ENCODE measurements at places on chromosomes 16 and 17.

DNA sequence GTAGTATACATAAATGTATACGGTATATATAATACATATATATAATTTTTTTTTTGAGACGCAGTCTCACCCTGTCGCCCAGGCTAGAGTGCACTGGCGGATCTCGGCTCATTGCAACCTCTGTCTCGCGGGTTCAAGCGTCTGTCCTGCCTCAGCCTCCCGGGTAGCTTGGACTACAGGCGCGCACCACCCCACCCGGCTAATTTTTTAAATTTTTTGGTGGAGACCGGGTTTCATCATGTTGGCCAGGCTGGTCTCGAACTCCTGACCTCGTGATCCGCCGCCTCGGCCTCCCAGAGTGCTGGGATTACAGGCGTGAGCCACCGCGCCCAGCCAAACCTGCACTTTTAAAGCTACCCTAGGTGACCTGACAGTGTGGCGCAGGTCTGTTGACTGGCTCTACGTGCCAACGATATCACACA lies 745 bp downstream of the PAM16 start:
- no peak for DNase-seq

DNA sequence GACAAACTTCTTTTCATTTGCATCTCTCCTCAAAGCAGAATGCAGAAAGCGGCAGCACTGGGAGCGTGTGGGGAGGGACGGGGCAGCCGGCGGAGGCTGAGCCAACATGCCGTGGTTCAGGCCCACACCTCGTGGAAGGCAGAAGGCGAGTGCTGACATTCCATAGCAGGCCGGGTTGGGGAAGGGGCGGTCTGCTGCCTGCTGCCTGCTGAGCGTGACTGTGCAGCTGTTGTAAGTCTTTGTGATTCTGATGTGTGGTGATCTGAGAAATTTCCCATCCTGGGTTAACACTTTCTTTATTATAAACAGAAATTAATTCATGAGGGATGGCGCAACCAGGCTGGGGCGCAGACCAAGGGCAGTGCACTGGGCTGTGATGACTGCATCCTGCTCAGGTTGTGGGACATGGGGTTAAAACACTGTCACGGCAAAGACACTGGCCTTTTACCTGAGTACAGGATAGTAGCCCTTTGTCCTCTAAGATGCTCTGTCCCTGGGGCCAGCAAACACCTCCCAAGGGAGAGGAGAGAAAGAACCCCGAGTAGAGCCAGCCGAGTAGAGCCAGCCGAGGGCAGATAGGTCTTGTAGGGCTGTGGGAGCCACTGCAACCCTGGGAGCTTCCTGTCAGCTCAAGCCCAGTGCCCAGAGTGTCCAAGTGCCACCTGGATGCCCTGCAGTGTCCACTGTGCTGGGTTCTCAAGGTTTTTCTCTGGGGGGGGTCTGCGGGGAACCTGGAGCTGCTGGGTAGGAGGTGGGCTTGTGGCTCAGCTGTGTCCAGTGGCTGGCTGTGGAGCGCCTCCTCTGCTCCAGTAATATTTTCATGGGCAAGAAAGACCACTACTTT lies 8.8 kb upstream of the DNASE1 start:
- no peak for DNase-seq

DNA sequence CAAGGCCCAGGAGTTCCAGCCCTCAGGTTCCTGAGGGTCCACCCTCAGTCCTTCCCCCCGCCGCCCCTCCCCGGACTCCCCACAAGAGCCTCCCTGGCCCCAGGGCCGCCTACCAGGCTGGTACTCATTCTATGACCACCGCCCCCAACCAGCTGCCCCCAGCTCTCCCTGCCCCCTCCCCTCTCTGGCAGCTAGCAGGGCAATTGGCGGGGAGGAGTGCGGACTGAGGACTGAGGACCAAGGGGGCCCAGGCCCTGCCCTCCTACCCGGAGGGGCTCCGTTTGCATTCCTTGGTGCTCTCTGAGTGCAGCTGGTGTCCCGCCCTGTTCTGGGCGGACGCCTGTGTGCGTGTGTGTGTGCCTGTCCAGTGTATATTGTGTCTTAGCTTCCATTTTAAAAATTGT lies 19.1 kb downstream of the UNC13D start:
- no peak for DNase-seq

DNA sequence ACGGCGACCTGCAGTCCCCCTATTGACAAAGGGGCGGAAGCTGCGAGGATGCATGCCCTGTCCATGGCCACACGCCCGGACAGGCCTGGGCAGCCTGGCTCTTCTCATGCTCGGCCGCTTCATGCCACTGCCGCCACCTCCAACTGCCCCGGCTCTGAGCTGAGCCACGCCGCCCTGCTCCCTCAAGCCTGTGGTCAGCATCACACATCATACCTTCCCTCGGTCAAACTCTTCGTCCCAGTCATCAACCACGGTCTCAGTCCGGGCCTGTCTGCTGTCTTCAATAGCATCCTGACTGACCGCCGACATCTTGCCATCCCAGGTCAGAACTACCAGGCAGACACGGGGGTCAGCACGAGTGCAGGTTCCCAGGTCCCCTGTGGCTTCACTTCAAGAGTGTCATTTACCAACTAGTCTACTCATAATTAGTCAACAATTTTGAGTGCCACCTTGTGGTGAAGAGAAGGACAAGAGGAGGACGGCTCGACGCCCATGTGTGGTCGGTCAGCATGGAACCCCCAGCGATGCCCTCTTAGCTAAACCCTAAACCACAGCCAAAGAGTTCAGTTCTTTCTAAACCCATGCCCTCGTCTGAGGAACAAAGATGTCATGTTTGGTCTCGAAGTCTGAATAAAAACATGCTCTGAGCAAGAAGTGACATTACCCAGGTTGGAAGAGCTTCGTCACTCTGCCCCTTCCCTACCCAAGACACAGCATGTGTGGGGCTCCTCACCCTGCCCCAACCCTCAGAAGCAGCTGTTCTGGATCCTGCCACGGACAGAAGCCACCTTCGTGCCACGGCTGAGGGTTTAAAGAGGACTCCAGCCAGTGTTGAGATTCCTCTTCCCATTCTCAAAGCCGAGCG lies 16.9 kb upstream of the CYTH1 start:
- no peak for DNase-seq

GRCh38 chr16:66961065-66961744 lies at the start of gene CES3:
Gene CES3 (plus strand): TSS chr16:66961266. CDS start chr16:66961308, 42 bp downstream.
- DNase-seq = no peak

DNA sequence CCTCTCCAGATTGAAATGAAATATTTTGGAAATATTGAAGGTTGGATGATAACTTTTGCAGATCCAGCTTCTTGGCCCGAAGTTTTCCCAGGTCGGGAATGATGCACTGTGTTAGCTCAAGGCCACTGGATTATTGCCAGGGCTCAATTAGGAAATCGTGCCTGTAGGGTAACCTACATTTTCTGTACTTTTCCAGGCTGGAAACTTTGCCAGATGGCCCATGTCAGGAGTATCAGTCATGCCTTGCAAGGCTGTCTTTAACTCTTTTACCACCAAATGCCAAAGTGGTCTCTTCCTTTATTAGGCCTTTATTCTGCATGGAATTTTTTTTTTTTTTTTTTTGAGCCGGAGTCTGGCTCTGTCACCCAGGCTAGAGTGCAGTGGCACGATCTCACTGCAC lies 8.9 kb upstream of the SEC14L1 start:
- no peak for DNase-seq

- no peak for DNase-seq
These were observed 684.9 kb upstream of the KIF2B start for GRCh38 chr17:53137869-53138268.

- DNase-seq = no peak
These were observed 15.7 kb downstream of the ALDH3A2 start for GRCh38 chr17:19664136-19664820.

DNA sequence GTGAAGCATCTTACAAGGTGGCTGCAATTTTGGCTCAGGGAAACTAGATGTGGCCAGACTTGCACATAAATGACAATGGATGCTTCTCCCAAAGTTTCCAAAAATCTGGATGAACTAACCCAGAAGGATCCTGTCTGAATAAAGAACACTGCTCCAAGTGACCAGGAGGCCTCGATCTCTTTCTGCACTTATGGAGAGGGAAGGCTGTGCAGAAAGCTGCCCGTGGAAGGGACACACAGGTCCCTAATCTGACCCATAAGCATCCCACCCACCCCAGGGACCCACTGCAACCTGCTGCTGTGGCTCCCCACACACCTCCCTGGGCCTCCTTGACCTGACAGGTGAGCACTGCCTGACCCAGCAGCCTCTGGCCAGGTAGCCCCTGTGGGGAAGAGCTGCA lies 74.6 kb upstream of the SEC14L1 start:
- no peak for DNase-seq

GRCh38 chr17:57631871-57632270 lies 113.2 kb downstream of the CCDC182 start:
- no peak for DNase-seq

- DNase-seq = no peak
These were observed 40.5 kb downstream of the FTO start for GRCh38 chr16:53744449-53744848.

GRCh38 chr16:55500530-55501011 lies 8.3 kb upstream of the LPCAT2 start:
- DNase-seq = no peak

DNA sequence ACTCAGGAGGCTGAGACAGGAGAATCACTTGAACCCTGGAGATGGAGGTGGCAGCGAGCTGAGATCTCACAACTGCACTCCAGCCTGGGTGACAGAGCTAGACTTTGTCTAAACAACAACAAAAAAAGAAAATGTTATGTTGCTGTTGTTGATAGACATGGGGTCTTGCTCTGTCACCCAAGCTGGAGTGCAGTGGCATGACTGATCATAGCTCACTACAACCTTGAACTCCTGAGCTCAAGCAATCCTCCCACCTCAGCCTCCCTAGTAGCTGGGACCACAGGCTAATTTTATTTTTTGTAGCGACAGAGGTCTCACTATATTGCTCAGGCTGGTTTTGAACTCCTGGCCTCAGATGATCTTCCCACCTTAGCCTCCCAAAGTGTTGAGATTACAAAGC lies 20.0 kb downstream of the FBXO47 start:
- no peak for DNase-seq

DNA sequence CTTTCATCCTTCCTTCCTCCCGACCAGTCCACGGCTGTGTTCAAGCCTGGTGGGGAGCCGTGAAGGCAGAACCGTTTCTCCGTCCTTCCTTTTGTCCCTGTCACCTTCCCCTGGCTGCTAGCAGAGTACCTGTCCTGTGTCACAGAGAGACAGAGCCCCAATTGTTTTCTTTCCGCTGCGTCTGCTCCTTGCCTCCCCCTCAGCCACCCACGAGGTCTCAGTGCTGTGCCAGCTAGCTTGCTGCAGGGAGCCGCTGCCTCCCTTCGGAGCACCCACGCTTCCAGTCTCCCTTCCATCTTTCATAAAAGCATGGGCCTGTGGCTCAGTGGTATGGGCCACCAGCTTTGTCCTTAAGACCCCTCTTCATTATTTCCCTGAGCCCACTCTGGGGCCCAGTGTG lies 62.2 kb downstream of the MPRIP start:
- no peak for DNase-seq

GRCh38 chr16:31130899-31131298 lies 4.6 kb downstream of the PRSS8 start:
- no peak for DNase-seq

DNA sequence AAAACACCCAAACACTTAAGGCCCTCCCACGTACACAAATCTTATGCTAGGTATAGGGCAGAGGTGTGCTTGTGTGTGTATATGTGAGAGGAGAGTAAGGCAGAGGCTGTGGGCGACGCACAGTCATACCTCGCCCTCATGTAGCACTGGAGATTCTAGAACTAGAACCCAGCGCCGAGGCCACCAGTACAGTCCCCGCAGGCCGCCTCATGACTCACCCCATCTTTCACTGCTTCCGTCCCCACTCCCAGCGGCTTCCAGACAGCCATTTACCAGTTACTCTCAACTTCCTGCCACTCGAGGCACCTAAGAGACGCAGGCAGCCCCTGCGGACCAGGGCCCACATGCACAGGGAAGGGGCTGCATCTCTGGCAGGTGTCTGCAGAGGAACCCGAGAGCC lies 23.2 kb upstream of the CYTH1 start:
- no peak for DNase-seq

GRCh38 chr16:81190667-81191066 lies 47.8 kb upstream of the BCO1 start:
- DNase-seq = no peak

GRCh38 chr17:81551458-81552243 lies 502 bp downstream of the FAAP100 start:
- no peak for DNase-seq

- no peak for DNase-seq
These were observed 20.4 kb downstream of the SYT17 start for GRCh38 chr16:19188406-19188805.

DNA sequence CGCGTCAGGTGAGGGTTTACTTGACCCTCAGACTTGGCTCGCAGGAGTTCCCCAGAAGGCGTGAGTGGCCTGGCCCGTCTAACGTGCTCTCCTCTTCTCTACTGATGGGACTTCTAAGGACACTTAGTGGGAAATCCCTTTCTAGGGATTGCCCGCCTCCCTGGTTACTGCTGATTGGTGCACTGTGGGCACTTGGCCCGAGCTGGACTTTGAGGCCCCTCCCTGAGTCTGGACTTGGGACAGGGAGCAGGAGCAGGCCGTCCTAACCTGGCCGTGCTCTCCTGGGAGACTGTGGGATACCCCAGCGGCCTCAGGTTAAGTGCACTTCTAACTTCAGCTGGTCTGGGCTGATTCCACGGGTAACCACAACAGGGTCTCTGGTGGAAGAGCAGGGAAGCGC lies 14.7 kb downstream of the IFT140 start:
- DNase-seq = no peak

DNA sequence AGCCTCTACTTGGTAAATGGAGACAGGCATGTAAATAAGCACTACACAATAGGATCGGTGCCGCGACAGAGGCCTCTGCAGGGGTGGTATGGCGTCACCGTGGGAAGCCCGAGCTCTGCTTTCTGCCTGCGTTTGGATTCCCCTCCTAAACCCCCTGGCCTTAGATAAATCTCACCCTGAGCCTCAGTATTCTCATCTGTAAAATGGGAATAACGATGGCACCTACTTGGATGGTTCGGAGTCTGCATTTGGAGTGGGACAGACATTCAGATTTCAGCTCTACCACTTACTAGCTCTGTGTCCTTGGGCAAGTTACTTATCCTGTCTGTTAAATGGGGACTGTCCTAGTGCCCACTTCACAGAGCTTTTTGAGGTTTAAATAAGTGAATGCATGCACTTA lies 42.8 kb upstream of the TNRC6A start:
- DNase-seq = no peak

GRCh38 chr16:49158029-49158642 lies 123.5 kb downstream of the CBLN1 start:
- DNase-seq = no peak

DNA sequence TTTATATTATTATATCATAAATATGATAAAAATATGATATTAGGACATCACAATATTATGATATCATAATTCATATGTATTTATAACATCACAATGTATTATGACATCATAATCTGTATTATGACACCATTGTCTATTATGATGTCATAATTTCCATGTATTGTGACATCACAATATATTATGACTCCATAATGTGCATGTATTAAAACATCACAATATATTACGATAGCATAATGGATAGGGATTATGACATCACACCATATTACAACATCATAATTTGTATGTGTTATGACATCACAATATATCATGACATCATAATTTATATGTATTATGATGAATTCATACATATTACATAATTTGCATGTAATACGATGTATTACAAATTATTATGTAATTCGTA lies 1755.9 kb downstream of the TP53TG3F start:
- DNase-seq = no peak

- DNase-seq = no peak
These were observed 8.5 kb downstream of the ITGA3 start for GRCh38 chr17:50064253-50065001.
